Endothelial cell (in vitro differentiated cells): ENCODE measurements at places on chromosomes 2 and 18.

DNA sequence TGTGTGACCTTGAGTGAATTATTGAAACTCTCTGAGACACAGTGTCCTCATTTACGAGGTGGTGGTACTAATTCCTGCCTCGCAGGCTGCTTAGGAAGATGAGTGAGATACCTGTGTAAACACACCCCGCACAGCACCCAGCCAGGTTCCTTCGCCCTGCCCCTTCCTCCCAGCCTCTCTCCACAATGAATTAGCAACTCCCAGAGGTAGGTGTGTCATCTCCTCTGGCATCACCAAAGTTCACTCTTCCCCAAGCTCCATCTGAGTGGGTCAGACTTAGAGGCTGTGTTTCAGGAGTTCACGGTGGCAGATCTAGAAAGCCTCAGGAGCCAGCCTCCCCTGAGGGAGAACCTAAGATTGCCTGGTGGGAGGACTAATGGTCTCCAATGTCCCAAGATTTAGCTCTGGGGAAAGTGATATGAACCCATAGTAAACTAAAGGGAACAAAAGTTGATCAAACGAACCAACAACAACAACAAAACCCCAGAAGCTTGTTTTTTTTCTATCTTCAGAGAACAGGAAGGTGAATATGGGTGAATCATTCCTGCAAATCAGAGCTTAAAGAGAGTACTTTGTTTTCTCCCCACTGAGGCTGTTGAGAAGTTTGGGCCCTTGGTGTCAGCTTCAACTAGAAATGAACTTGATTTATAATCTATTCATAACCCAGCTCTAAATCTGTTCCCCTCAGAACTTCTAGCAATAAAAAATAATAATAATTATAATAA, 44.4 kb upstream of the NRP2 start:
- no peak for DNase-seq

- no peak for DNase-seq
Observed at GRCh38 chr2:28981016-28981441, at the start of gene TOGARAM2. TSS of gene TOGARAM2 (plus strand) at chr2:28981298. CDS start at chr2:28994835, 13,537 bp downstream.

DNA sequence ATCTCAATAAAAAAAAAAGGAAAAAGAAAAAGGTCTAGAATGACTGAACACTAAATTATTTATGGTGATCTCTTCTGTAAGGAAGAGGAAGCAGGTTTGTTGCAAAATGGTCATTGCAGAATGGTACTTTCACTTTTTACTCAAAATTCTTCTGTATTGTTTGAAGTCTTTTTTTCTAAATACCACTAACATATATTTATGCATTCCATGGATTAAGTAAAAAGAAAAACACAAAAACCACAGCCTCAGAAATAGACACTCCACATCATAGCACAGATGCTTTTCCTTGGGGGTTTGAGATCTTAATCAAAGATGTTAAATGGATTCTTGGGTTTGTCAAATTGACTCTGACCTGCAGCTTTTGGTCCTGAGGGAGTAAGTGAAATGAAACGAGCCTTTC, 47.4 kb downstream of the RHOB start:
- no peak for DNase-seq

DNA sequence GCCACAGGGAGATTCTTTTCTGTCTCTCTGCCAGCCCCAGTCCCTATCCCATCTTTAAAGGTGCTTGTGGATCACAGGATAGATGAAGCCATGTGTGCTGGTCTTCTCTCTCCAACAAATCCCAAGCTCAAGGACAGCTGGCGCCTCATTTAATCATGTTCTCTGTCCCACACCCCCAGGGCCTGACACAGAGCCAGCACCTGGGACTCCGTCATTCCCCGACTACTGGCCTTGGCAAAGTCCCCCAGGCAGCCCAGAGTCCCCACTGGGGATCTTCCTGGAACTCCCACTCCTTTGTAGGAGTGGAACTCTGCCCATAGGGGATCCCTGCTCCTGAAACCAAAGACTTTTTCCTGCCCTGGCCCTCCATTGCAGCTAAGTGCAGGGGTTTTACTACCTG, 60.8 kb downstream of the MTHFD2 start:
- no peak for DNase-seq

- no peak for DNase-seq
Observed at GRCh38 chr2:10195278-10196109, 73.0 kb downstream of the RRM2 start.
